Stimulated activated CD4-positive, alpha-beta T cell treated with anti-CD3 and anti-CD28 coated beads, Interleukin-2, amount 100 ng/mL, for 24 hours (primary cell): ENCODE measurements at places on chromosomes 7 and 10.

DNA sequence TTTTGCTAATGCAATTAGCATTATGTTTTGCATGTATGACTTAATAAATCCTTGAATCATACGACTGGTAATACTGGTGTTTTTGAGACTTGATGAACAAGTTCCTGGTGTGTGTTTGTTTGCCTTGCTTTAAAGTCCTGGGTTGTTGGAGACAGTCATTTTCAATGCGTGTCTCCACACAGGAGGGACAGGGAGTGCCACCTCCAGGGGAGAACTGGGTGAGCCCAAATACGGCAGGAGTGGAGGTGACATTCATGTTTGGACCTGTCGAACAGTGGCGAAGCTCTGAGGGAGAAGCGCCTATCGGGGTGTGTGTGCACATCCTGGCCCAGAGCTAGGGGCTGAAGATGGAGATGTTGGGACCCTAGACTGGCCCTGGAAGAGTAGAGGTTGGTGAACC, 43.8 kb downstream of the DAGLB start:
- no peak for DNase-seq

GRCh38 chr7:46580766-46581165, 659.7 kb upstream of the IGFBP3 start:
- DNase-seq = no peak

DNA sequence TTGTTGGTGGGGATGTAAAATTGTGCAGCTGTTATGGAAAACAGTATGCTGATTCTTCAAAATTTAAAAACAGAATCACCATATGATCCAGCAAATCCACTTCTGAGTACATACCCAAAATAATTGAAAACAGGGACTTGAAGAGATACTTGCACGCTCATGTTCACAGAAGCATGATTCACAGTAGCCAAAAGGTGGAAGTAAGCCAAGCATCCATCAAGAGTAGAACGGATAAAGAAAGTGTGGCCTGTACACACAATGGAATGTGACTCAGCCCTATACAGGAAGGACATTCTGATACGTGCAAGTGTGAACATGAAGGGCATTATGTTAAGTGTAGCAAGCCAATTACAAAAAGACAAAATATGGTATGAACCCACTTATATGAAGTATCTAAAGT, 696.7 kb upstream of the CELF2 start:
- DNase-seq = no peak

GRCh38 chr7:94332571-94332970, 62.1 kb upstream of the COL1A2 start:
- no peak for DNase-seq

GRCh38 chr7:120996333-120996987, 7.9 kb downstream of the CPED1 start:
- DNase-seq = no peak

DNA sequence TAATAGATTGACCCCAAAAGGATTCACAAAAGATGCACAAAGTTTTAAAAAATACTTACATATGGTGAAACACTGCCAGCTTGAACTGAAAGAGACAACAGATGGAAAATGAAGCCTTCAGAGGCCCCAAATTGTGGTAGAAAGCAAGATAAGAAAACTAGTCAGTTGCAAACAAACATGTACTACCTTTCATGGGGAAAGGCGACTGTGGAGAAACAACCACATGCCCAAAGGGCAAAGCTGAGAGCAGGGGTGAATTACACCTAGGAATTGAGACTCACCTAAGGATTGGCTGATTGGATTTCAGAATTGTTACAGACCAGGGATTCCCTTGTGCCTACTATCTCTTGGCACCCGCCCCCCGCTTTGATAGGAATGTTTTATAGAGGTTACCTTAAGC, 13.1 kb downstream of the EPC1 start:
- no peak for DNase-seq
